ENCODE measurements at places on chromosomes 7 and 10. TPM values are rescaled to one million over a fixed set of nuclear protein-coding genes. Genes with fewer than 3 reads are reported as not detected.

Gene ZNF503
- total RNA-seq: 13.0 TPM

Gene FBXL13
- 0.30 TPM for total RNA-seq

Gene KCNMA1
- 38.6 TPM for total RNA-seq

Gene STN1
- total RNA-seq: 19.1 TPM

Gene MMP21
- not detected for total RNA-seq

Gene TFR2
- total RNA-seq: 2.9 TPM

Measured in A549 treated with CpdA at 1 μM for 4 hours (cell line).